ENCODE measurements at places on chromosomes 2 and 18.

GRCh38 chr18:12637393-12637792 is 20.5 kb downstream of the SPIRE1 start:
- no peak for DNase-seq

GRCh38 chr2:8636041-8636491 is 45.8 kb upstream of the ID2 start:
- no peak for DNase-seq

- no peak for DNase-seq
Measured at GRCh38 chr2:230788554-230789175, 76.0 kb downstream of the CAB39 start.

DNA sequence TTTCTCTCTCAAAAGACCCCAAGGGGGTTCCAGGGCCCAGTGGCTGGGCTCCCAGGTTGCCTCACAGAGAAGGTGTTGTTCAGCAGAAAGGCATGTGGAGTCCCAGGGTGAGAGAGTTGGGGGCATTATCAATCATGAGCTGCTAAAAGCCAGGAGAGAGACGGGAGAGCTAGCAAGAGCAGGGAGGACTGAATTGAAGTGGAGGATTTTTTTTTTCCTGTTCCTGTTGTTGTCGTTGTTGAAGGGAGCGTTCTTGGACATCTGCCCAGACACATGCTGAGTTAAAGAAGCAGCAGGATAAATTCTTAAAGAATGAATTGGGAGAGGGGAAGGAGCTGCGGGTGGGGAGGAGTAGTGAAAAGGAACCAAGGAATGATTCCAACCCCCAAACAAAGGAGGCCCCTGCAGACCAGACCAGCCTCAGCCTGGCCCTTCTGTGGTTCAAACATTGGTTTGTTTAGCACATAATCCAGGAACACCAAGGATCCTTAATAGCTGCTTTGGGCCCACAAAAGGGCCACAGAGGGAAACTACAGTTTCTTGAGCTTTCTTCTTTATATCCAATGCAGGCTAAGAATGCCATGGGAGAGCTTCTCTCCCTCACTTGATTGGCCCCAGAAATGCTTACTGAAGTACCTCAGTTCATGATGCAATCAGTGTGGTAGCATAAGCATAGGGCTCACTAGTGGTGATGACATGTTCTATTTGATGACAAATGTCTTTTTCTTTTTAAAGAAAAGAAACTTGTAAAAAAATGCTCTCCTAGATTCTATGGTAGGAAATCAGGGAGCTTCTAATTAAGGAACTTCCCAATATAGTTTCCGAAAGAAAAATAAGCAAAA is 146.0 kb downstream of the SETBP1 start:
- no peak for DNase-seq

GRCh38 chr2:222305516-222306392 is 7.0 kb upstream of the PAX3 start:
- no peak for DNase-seq

DNA sequence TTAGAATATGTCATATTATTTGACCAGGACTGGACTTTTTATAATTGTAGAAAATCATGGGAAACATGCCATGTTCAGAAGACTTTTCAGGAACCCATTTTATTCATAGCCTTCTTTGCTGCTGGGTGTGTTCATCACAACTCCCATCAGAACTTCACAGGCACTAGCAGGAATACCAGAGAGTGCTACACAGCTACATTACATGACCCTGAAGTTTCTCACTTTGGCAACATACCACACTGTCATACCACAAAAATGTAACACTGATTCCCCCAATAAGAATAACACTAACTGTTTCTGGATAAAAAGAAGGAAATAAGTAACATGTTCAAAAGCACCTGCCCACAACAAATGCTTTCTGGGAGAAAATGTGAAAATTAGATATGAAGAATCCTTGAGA is 405.4 kb downstream of the CDH2 start:
- no peak for DNase-seq

GRCh38 chr18:77374446-77374805 is 124.8 kb downstream of the GALR1 start:
- no peak for DNase-seq

- DNase-seq = no peak
Measured at GRCh38 chr2:24272907-24273306, 87.4 kb downstream of the ITSN2 start.

Data from hematopoietic multipotent progenitor cell treated with erythropoietin and hydrocortisone succinate and interleukin-3 and kit ligand, for 17 days (in vitro differentiated cells).